ENCODE measurements at places on chromosomes 4 and X.

GRCh38 chrX:26026179-26026578 lies 112.0 kb upstream of the MAGEB18 start:
- no peak for DNase-seq
- no peaks in the 10 kb centered on the region for H3K4me1 ChIP-seq
- H3K4me3 ChIP-seq, result no peak overlapping the region
- H3K36me3 ChIP-seq, result no peaks in the 10 kb centered on the region
- no peaks in the 10 kb centered on the region for H3K27me3 ChIP-seq
- H3K27ac ChIP-seq, result no peak overlapping the region

DNA sequence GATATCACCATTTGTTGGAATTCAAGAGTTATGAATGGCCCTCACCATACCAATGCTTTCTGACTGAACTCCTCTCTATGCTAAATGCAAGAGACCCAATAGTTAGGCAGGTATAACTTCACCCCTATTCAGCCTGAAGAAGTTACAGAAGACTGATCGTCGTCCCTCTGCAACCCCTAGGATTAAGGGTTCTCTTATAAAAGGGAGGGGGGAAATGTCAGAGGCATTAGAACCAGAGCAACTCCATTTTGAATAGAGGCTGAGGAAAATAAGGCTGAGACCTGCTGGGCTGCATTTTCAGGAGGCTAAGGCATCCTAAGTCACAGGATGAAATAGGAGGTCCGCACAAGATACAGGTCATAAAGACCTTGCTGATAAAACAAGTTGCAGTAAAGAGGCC lies 494.3 kb downstream of the SPRY1 start:
- H3K4me3 ChIP-seq, result no peak overlapping the region
- DNase-seq, result no peak
- peaks cover 32% of the 10 kb centered on the region for H3K4me1 ChIP-seq
- no peaks in the 10 kb centered on the region for H3K27me3 ChIP-seq

DNA sequence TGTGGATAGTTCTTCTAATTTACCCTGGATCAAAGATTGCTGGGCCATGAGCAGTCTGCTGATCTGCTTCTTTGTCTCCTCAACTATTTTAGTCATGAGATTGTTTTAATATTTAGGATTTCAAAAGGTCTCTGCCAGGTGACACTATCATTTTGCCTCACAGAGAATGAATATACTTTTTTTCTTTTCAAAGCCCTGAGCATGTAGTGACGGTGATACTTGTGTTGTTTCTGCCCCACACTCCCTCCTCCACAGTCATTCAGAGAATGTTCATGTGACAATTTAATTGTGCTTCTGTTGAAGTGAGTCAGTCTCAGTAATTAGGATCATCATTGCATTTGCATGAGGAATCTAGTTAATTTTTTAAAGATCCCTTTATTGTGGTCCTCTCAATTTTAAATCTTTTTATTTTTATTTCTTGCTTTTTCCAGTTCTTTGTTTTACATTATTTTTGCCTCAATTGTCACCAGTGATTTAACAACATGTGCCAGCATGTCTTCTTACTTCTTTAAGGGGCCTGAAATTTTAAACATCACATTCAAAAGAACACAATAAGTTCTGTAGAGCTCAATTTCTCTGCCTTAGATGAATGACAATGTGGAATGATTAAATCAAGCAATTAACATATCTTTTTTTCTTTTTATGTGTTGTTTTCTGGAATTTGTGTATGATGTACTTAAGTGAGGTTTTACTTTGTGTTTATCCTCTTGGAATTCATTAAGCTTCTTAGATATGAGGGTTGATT lies 12.3 kb downstream of the MMRN1 start:
- H3K27ac ChIP-seq, result no peak overlapping the region
- no peak overlapping the region for H3K4me3 ChIP-seq
- H3K4me1 ChIP-seq, result no peaks in the 10 kb centered on the region
- H3K27me3 ChIP-seq, result no peaks in the 10 kb centered on the region
- no peaks in the 10 kb centered on the region for H3K36me3 ChIP-seq
- no peak for DNase-seq

DNA sequence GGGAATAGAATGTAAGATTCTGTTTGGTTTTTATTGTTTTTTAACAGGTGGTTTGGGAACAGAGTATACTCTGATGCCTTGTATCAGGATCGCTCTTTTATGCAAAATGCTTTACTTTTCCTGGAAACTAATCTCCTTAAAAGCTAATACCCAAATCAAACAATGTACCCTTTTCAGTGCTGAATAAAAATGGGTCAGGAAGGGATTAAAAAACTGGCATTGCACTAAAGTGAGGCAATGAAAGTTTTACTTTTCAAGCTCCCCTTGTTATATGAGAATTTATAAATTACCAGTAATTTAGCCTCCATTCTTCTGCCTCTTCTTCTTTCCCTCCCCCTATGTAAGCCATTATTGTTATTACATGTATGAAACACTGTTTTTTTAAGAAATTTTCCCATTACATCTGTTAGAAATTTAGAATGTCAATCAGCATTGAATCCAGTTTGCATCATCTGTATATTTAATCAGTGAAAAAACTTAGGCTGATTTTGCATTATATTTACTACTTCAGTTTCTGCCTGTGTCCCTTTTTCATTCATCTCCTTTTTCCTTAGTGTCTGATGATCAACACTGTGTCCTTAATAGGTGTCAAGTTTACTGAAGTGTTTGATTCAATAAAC lies 89.7 kb upstream of the NPNT start:
- no peaks in the 10 kb centered on the region for H3K27me3 ChIP-seq
- H3K27ac ChIP-seq, result peak overlapping the region; percentile 72
- peak; percentile 74 for DNase-seq
- no peak overlapping the region for H3K4me3 ChIP-seq
- H3K4me1 ChIP-seq, result peaks cover 27% of the 10 kb centered on the region

GRCh38 chrX:35743331-35743730 lies 54.8 kb upstream of the MAGEB16 start:
- DNase-seq, result no peak
- no peak overlapping the region for H3K27ac ChIP-seq
- H3K36me3 ChIP-seq, result no peaks in the 10 kb centered on the region
- H3K4me1 ChIP-seq, result no peaks in the 10 kb centered on the region

- H3K4me3 ChIP-seq, result peak overlapping the region; percentile 60
- peaks cover 6% of the 10 kb centered on the region for H3K4me1 ChIP-seq
- no peaks in the 10 kb centered on the region for H3K36me3 ChIP-seq
- peaks cover 35% of the 10 kb centered on the region for H3K27me3 ChIP-seq
- peak; percentile 89 for DNase-seq
These were observed 17.6 kb upstream of the NAT8L start for GRCh38 chr4:2041239-2042130.

DNA sequence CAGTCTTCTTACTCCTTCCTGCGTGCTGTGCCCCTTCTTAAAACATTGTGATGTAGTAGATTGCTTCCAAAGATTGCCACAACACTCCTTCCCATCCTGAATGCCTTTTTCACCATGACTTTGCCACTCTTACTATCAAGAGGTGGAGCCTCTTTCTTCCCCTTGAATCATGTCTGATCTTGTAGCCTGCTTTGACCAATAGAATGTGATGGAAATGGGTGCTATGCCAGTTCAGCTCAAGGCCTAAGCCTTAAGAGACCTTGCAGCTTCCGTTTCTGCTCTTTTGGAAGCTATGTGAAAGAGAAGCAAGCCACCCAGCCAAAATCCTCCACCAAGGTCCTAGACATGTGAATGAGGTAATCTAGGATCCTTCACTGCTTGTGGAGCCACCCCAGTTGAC lies 31.6 kb upstream of the RP2 start:
- H3K36me3 ChIP-seq, result no peaks in the 10 kb centered on the region
- H3K4me1 ChIP-seq, result no peaks in the 10 kb centered on the region
- H3K4me3 ChIP-seq, result no peak overlapping the region
- no peak for DNase-seq

DNA sequence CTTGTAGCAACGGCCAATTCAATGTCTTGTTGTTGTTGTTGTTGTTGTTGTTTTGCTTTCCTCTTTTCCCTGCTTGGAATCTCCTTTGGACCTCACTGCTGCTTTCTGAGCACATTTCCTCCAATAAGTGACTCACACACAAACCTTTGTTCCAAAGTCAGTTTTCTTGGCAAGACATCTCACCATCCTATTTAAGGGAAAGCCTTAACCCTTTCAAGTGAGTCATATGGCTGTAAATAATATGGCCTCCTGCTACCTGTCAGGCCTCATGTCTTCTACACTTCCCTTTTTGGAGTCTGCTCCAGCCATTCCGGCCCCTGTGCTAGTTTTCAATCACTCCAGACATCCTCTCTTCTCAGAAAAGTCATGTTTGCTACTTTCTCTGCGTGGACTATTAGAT lies 79.5 kb upstream of the MAGEB10 start:
- DNase-seq, result no peak
- H3K27ac ChIP-seq, result no peak overlapping the region
- H3K27me3 ChIP-seq, result no peaks in the 10 kb centered on the region
- H3K4me1 ChIP-seq, result no peaks in the 10 kb centered on the region
- no peaks in the 10 kb centered on the region for H3K36me3 ChIP-seq

GRCh38 chr4:105243446-105243845 lies 96.8 kb downstream of the TET2 start:
- DNase-seq, result no peak
- H3K36me3 ChIP-seq, result peaks cover 6% of the 10 kb centered on the region
- no peaks in the 10 kb centered on the region for H3K27me3 ChIP-seq
- peaks cover 25% of the 10 kb centered on the region for H3K4me1 ChIP-seq
- H3K27ac ChIP-seq, result no peak overlapping the region

DNA sequence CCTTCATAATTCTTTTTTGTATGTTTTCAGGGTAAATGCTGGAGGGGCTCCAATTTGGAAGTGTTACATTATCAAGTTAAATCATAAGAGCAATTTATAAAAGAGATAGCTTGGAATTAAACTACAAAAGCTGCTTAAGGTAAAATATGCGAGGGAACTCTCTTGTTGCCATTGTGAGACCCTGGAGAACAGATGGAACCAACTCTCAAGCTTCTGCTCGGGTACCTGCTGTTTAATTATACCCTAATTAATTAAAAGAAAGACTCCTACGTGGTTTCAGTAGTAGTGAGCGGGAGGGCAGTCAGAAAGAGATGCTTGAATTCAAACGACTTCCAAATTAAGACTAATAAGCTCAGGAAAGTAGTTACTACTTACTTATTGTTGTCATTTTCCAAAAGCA lies 313.1 kb upstream of the TACR3 start:
- no peak overlapping the region for H3K27ac ChIP-seq
- H3K27me3 ChIP-seq, result no peaks in the 10 kb centered on the region
- H3K36me3 ChIP-seq, result no peaks in the 10 kb centered on the region
- no peaks in the 10 kb centered on the region for H3K4me1 ChIP-seq

DNA sequence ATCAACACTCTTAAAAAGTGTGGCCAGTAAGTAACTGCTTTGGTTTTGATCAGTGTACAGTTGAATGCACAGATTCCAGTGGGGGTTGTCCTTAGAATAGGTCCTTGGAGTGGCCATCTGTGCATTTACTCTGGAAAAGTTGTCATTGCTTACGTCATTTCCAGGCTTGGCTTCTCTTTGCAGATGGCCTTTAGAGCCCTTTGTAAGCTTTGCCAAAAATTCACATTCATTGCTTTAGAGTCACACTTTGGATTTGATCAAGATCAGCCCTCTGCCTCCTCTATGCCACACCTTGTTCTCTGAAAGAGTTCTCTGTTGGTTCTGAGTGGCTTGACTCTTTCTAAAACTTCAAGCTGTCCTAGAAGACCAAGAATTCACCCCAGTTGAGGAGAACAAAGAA lies 83.9 kb downstream of the MAMLD1 start:
- DNase-seq, result peak; percentile 23
- no peaks in the 10 kb centered on the region for H3K27me3 ChIP-seq
- peak overlapping the region; percentile 78 for H3K27ac ChIP-seq

DNA sequence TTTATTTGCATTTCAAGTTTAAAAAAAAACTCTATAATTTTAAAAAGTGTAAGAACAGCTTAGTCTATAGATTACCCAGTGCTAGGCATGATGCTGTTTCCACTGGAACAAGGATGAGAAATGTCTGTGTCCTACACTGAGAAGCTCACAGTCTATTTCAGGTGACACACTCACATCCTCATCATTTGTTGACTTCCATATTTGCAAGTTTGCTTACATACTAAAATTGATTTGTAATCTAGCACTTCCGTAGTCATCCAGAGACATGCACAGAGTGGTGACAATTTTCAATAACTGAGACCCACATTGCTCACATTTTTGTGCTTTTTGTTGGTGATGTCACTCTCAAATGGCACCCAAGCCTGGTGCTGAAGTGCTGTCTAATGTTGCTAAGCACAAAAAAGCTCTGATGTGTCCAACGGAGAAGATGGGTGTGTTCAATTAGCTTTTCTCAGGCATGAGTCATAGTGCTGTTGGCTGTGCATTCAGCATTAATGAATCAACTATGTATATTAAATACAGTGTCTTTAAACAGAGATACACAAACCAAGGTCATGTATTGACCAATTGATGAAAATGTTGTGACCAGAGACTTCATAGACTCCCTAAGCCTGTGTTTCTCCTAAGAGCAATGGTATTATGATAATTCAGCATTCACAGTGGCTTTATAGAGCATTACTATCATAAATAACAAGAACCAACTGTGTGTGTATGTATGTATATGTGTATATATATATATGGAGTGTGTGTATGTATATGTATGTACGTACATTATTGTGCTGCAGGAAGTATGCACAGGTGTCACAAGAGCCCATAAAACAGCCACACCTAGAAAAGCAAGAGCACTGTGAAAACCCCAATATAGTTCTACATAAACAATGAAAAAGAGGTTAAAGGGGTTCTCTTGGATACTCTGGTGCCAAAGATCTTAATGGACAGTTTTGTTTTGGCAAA lies 31.2 kb upstream of the VCX3B start:
- H3K27ac ChIP-seq, result no peak overlapping the region
- H3K36me3 ChIP-seq, result no peaks in the 10 kb centered on the region
- no peak for DNase-seq
- H3K4me1 ChIP-seq, result no peaks in the 10 kb centered on the region
- H3K27me3 ChIP-seq, result no peaks in the 10 kb centered on the region
- H3K4me3 ChIP-seq, result no peak overlapping the region

DNA sequence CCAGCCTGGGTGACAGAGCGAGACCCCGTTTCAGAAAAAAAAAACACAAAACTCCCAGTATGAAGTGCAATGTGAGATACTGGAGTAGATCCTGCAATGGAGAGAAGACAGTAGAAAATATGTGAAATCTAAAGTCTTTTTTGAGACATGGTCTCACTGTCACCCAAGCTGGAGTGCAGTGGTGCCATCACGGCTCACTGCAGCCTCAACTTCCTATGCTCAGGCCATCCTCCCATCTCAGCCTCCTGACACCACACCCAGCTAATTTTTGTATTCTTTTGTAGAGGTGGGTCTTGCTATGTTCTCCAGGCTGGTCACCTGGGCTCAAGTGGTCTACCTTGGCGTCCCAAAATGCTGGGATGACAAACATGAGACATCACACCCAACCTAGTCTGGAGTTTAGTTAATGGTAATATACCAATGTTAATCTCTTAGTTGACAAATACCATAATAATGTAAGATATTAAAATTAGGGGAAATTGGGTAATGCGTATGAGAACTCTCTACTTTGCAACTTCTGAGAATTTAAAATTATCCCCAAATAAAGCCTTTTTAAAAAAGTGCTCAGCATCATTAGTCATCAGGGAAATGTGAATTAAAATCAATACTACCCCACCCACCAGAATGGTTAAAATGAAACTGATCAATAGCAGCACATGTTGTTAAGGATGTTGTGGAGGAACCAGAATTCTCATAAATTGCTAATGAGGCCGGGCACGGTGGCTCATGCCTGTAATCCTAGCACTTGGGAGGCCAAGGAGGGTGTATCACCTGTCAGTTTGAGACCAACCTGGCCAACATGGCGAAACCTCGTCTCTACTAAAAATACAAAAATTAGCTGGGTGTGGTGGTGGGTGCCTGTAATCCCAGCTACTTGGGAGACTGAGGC lies 15.0 kb downstream of the RBMX start:
- no peak overlapping the region for H3K27ac ChIP-seq
- no peak for DNase-seq
- no peak overlapping the region for H3K4me3 ChIP-seq
- H3K4me1 ChIP-seq, result no peaks in the 10 kb centered on the region

- no peaks in the 10 kb centered on the region for H3K4me1 ChIP-seq
- DNase-seq, result no peak
- no peak overlapping the region for H3K27ac ChIP-seq
- H3K27me3 ChIP-seq, result no peaks in the 10 kb centered on the region
These were observed 50.7 kb upstream of the KIT start for GRCh38 chr4:54607067-54607466.
